ENCODE measurements at places on chromosomes 2 and 18.

- no peak for DNase-seq
Observed at GRCh38 chr2:191693778-191694177, 15.8 kb downstream of the NABP1 start.

DNA sequence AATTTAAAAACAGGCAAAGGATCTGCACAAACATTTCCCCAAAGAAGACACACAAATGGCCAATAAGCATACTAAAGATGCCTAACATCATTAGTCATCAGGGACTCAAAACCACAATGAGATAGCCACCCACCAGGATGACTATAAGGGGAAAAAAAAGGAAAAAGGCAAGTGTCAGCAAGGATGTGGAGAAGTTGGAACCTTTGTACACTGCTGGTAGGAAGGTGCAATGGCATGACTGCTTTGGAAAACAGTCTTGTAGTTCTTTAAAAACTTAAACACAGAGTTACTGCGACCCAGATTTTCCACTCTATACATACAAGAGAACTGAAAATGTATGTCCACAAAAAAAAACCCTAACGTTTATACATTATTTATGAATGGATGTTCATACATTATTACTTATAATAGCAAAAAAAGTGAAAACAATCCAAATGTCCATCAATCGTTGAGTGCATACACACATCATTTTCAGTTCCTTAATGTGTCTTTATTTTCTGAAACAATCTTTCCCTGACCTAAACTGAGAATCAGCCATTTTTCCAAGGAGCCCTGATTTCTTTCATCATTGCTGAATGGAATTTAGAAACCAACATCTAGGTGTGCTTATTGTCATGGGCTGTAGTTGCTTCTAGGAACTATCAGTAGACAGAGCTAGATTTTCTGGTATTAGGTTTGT lies 64.7 kb upstream of the TLK1 start:
- DNase-seq, result no peak

- no peak for DNase-seq
Observed at GRCh38 chr2:134190062-134190806, 63.6 kb upstream of the MGAT5 start.

DNA sequence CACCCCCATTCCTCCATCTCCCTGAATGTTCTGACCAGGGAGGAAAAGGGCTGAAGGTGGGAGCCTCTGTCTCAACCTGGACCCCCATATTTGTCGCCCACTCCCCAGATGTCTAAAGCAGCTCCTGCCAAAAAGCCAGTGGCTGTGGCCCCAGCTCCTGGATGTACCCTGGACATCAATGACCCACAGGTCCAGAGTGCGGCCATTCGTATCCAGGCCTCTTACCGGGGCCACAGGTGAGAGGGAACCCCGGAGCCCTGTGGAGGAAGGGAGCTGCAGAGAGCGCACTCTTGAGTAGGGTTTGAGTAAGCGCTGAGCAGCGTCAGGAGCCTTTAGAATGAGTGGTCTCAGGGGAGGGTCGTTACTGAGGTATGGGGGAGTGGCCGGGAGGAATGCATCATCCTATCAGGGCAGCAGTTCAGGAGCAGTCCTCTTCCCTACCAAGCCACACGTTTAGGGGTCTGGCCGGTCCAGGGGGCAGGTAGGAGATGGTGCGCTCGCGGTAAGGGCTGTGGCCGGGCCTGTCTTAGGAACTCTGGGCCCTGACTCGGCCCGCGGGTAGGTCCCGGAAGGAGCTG lies 2.4 kb upstream of the GMPPA start:
- no peak for DNase-seq

DNA sequence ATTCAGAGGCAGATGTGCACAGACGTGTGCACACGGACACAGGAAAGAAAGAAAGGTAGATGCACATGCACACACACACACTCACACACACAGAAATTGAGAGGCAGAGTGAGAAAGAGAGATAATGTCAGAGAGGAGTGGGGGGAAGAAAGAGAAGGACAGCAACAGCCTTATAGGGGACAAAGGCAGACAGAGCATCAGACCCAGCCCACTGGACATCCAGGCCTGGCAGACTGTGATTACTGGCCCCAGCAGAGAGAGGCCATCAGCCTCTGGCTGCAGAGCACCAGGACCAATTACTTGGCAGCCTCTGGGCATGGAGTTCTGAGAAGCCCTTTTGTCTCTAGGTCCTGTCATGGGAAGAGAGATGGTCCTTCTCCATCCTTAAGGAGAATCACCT lies 66.1 kb downstream of the C18orf54 start:
- DNase-seq, result no peak

- no peak for DNase-seq
Observed at GRCh38 chr2:221203856-221204255, 368.2 kb downstream of the EPHA4 start.

GRCh38 chr2:149099298-149099697 lies 60.8 kb downstream of the LYPD6B start:
- no peak for DNase-seq

- DNase-seq, result no peak
Observed at GRCh38 chr2:102206666-102207341, 20.0 kb downstream of the IL1RL2 start.

DNA sequence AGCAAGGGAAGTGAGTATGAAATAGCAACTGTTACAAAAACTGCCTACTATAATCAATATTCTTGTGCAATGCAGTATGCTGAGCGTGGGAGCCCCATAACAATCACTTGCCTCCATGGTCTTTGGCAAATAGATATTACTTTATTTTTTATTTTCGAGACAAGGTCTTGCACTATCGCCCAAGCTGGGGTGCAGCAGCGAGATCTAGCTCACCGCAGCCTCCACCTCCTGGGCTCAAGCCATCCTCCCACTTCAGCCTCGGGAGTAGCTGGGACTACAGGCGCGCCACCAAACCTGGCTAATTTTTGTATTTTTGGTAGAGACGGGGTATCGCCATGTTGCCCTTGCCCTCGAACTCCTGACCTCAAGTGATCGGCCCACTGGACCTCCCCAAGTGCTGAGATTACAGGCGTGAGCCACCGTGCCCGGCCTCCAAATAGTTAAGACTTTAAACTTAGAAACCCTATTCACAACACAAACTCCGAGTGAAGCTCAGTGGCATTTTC lies 1.2 kb upstream of the CCNT2 start:
- DNase-seq, result no peak

- DNase-seq, result peak; percentile 27
Observed at GRCh38 chr2:231648579-231649174, 56.0 kb downstream of the TEX44 start.

DNA sequence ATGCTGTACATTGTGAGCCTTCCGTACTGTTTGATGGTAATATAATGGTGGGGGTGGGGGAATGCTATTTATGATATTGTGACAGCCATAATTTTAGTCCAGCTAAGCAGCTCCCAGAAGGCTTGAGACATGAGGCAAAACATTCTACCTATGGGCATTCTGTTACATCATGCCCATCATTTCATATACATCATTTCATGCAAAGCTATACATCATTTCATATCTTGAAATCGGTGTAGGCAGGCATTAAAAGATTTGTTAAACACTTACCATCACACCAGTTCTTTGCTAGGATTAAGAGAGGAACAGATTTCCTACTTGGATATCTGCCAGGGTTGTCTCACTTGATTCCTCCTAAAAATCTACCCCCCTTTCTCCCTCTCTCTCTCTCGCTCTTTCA lies 84.5 kb downstream of the COL5A2 start:
- DNase-seq, result no peak

DNA sequence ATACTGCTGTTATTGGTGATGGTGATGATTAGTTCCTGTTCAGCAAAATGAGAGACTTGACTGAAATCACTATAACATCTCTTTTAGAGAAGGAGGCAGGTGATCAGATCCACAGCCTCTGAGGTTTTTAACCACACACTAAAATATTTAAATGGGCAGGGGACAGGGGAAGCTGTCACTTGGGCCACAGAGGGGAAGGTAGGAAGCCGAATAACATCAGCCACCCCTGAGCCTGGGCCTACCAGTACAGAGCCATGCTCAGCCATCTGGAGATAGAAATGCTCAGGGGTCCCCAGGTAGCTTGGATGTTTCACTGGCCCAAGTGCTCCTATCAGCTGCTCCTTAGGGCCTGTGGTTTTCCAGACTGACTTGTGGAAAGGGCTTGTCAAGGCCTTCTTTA lies 122.3 kb downstream of the MRO start:
- DNase-seq, result no peak

- DNase-seq, result no peak
Observed at GRCh38 chr2:21250673-21251072, 126.9 kb downstream of the TDRD15 start.

DNA sequence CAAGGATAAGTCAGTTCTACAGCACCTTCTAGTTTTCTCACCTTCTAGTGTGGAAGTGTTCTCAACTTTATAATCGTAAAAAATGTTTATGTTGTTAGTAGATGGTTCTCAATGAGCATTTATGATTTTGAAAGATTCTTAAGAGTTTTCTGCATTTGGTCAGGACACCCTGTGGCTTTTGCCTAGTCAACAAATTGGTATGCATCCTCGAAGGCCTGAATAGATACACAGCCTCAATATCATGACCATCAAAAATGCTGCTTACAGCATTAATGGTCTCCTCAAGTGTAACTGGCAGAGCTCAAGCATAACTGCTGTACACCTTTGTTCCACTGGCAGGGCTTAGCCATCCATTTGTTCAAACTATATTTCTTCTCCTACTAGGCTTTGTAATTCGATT lies 96.7 kb downstream of the CRACDL start:
- no peak for DNase-seq

- no peak for DNase-seq
Observed at GRCh38 chr2:27400348-27401135, 8.8 kb downstream of the PPM1G start.

- DNase-seq, result no peak
Observed at GRCh38 chr2:197310987-197311420, 424 bp upstream of the ANKRD44 start.

DNA sequence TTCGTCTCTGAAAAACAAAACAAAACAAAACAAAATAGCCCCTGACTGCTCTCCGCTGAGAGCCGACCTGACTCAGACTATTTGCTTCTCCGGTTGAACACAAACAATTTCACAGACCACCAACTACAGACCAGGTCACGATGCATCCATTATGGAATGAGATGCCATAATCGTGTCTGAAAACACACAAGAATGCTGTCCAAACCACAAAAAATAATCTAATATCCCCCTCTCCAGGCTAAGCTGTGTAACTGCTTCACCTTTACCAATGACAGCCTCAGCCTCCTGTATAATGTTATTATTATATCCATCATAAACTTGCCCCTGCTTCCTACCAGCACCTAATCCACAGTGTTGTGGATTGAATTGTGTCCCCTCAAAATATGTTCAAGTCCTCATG lies 114.7 kb downstream of the DNAH6 start:
- DNase-seq, result no peak

GRCh38 chr2:60104514-60105505 lies 448.6 kb downstream of the BCL11A start:
- no peak for DNase-seq

- DNase-seq, result no peak
Observed at GRCh38 chr18:6069103-6069502, 173.8 kb upstream of the TMEM200C start.

- DNase-seq, result no peak
Observed at GRCh38 chr2:145360129-145360790, 840.3 kb upstream of the ZEB2 start.

- DNase-seq, result no peak
Observed at GRCh38 chr2:216583606-216584005, 49.6 kb upstream of the IGFBP2 start.

- DNase-seq, result peak; percentile 53
Observed at GRCh38 chr2:70789304-70790135, 923 bp downstream of the FIGLA start.

DNA sequence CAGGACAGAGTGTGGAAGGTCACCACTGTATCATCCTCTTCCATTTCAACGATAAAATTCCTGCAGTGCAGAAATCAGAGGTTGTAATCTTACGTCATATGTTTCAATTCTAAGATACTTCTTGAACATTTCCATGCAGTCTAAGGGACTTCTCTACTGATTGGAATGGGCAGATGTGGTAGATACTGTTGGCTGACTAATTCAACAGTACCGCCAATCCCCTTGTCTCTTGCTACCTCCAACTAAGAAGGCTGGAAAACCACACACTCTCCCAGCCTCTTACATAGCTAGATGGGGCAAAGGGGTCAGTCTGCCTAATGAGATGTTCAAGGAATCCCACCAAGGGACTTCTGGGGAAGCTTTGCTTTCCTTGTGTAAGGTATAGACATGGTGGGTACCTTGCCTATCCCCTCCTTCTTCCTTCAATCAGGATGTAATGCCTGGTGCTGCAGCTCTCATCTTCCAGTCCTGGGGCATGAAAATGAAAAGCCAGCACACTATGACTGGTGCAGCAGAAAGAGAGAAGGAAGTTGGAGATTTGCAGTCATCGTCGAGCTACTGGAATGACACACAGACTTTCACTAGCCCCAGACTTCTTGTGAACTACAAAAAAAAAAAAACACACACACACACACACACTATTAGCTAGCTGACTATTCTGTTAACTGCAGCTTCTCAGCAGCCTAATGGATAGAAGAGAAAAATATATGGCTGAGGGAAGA lies 84.1 kb downstream of the ALPK2 start:
- no peak for DNase-seq

DNA sequence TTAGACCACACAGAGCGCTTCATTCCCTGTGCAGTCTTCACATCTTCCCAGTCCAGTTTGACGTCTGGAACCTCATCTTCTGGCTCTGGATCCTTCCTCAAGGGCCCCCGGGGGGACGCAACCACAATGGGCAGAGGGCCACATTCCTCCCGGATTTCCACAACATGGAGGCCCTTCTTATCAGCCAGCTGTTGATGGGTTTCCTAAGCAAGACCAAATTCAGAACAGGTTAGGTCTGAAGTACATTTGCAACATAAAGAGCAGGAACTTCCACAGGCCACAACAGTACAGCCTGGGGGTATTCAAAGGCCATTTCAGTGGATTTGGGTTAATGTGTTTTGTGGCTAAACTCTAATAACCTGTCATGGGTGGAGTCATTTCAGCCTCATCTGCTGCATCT lies 34.2 kb downstream of the MRPS5 start:
- no peak for DNase-seq

GRCh38 chr2:70328921-70329561 lies 27.2 kb upstream of the FAM136A start:
- DNase-seq, result peak; percentile 80

- no peak for DNase-seq
Observed at GRCh38 chr2:45823723-45824206, 172.3 kb downstream of the PRKCE start.

DNA sequence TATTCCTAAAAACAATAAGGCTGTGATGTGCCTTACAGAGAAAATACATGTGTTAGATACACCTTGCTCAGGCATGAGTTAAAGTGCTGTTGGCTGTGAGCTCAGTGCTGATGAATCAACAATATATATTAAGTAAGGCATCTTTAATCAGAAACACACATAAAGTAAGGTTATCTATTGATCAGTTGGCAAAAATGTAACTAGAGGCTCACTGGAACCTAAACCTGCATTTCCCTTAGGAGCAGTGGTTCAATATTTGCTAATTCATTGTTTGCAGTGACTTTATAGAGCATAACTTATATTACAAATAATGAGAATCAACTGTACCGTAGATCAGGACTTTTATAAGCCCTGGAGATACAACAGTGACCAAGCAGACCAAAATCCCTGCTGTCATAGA lies 77.0 kb upstream of the CYP1B1 start:
- no peak for DNase-seq
